SK-N-SH (cell line): ENCODE measurements at places on chromosomes 6 and 20. TPM values are rescaled to one million over a fixed set of nuclear protein-coding genes. Genes with fewer than 3 reads are reported as not detected.

Gene GGTLC1
- polyA plus RNA-seq: not detected in 2 replicates

Gene KIF6
- 0.13 and 0.18 TPM in 2 replicates for polyA plus RNA-seq

Gene ANKRD6
- polyA plus RNA-seq: 2.0 and 2.6 TPM in 2 replicates

Gene SLC12A5
- polyA plus RNA-seq: 8.5 and 19.9 TPM in 2 replicates

Gene C6orf132
- polyA plus RNA-seq: not detected in 2 replicates

Gene ZMYND8
- polyA plus RNA-seq: 20.6 and 25.3 TPM in 2 replicates

Gene OLIG3
- polyA plus RNA-seq: not detected in 2 replicates

Gene CSNK2B
- 97.3 and 101 TPM in 2 replicates for polyA plus RNA-seq

Gene KIFC1
- 29.6 and 35.9 TPM in 2 replicates for polyA plus RNA-seq

DNA sequence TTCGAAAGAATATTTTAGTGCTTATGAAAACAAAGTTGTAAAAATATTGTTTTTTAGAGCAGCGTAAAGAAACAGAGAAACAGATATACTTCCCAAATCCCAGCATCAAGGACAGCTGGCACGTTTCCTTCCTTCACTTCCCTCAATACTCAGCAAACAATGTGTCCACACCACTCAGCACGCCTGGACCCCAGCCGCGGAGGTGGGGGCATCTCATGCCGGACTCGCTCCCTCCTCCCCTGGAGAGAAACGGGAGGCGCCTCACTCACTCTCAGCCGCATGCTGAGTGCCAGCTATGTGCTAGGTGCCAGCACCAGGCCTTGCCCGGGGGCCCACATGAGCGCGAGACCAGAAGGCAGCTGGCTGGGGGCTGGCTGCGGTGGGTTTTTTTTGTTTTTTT lies 34.7 kb downstream of the SLC2A4RG start:
- peak; percentile 79 for DNase-seq
- no peaks in the 10 kb centered on the region for H3K4me1 ChIP-seq
- no peaks in the 10 kb centered on the region for H3K27me3 ChIP-seq
- H3K27ac ChIP-seq: no peak overlapping the region

DNA sequence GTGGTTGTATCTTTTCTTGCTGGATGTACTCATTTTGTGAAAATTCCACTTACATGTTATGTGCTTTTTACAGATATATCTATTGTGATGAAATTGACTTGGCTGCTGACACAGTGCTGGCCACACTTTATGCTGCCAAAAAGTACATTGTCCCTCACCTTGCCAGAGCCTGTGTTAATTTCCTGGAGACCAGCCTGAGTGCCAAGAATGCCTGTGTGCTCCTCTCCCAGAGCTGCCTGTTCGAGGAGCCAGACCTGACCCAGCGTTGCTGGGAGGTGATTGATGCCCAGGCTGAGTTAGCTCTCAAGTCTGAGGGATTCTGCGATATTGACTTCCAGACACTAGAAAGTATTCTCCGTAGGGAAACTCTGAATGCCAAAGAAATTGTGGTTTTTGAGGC lies 4.9 kb downstream of the BTBD3 start:
- H3K27ac ChIP-seq: no peak overlapping the region
- no peaks in the 10 kb centered on the region for H3K4me1 ChIP-seq
- no peaks in the 10 kb centered on the region for H3K27me3 ChIP-seq
- DNase-seq: no peak

DNA sequence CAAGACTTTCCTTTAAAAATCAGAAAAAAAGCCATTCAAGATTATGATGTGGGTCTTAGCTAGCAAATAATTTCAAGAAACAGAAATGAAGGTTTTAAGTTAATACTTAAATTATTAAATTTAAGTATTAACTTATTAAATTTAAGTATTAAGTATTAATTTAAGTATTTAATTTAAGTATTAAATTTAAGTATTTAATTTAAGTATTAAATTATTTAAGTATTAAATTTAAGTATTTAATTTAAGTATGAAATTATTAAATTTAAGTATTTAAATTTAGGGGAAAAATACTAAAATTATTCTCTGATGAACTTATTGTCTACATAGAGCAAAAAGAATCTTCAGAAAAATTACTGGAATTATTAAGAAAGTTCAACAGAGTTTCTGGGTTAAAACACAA lies 829.3 kb upstream of the FLRT3 start:
- no peaks in the 10 kb centered on the region for H3K27me3 ChIP-seq
- H3K27ac ChIP-seq: no peak overlapping the region
- no peaks in the 10 kb centered on the region; the same call in 1 of the 2 replicates for H3K4me1 ChIP-seq
- H3K4me3 ChIP-seq: no peak overlapping the region

GRCh38 chr6:127570739-127571389 lies 6.1 kb upstream of the C6orf58 start:
- no peaks in the 10 kb centered on the region for H3K4me1 ChIP-seq
- H3K4me3 ChIP-seq: no peak overlapping the region
- no peak overlapping the region for H3K27ac ChIP-seq
- no peaks in the 10 kb centered on the region for H3K27me3 ChIP-seq
- no peaks in the 10 kb centered on the region for H3K36me3 ChIP-seq

- H3K4me3 ChIP-seq: no peak overlapping the region
- no peaks in the 10 kb centered on the region for H3K4me1 ChIP-seq
- no peak for DNase-seq
- no peak overlapping the region for H3K27ac ChIP-seq
- no peaks in the 10 kb centered on the region for H3K27me3 ChIP-seq
Measured at GRCh38 chr6:110044096-110044495, 66.0 kb downstream of the GPR6 start.

- no peak for DNase-seq
- H3K27ac ChIP-seq: no peak overlapping the region
- H3K4me3 ChIP-seq: no peak overlapping the region
Measured at GRCh38 chr6:113595911-113596376, 261.2 kb upstream of the MARCKS start.

DNA sequence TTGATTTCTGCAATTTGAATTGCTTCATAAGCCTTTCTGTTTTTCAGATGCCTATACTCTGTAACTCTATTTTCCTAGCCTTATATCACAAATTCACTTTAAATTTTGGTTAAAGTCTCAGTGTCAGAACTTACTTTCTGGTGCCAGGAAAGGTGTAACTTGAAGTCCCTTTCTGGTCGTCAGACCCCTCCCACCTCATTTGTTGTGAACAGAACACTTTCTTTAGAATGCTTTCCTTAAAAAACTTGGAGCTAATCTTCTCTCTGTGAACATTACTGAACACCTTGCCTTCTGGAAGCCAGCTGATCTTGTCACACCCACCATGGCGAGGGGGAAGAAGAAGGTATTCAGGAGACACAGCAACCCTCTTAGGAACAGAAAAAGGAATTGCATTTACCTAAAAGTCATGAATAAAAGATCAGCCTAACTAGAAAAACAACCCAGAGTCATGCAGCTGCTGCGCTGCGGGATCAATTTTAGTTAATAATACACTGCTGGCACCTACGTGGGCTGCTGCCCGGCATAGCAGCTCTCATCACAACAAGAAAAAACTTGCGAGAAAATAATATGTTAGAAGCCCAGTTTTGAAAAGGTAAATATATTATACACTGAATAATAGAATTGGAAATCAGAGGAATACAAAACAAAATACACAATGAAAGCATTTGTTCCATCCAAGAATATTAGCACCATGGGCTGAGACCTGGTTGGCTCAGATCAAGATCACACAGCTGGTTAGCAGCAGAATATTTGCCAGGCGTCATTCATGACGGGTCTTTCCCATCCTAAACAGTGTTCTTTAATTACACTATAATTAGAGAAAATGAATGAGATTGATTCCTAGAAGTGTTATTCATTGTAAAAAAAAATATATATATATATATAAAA lies 5.8 kb upstream of the FAM217A start:
- H3K36me3 ChIP-seq: no peaks in the 10 kb centered on the region
- H3K27me3 ChIP-seq: no peaks in the 10 kb centered on the region
- no peak overlapping the region for H3K27ac ChIP-seq
- DNase-seq: no peak
- H3K4me3 ChIP-seq: no peak overlapping the region

GRCh38 chr20:48716086-48716485 lies 111.7 kb downstream of the PREX1 start:
- H3K27me3 ChIP-seq: no peaks in the 10 kb centered on the region
- H3K4me1 ChIP-seq: no peaks in the 10 kb centered on the region
- no peak for DNase-seq
- H3K27ac ChIP-seq: no peak overlapping the region

DNA sequence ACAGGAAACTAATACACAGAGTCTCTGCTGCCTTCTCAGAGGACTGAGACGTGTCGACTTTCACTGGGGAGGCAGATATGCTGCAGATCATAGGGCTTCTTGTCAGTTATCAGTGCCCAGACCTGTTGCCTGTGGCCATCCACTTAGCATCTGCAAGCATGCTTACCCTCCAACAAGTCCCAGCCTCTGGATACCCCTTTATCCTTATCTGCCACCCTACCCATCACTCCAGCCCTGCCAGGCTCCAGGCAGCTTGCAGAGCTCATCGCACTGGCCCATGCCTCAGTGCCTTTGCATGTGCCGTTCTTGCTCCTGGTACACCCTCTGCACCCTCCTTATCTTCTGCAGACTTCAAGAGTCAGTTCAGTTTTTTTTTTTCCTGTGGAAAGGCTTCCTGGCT lies 119.2 kb downstream of the TOX2 start:
- no peaks in the 10 kb centered on the region for H3K36me3 ChIP-seq
- H3K4me3 ChIP-seq: no peak overlapping the region
- H3K27me3 ChIP-seq: no peaks in the 10 kb centered on the region
- H3K4me1 ChIP-seq: peaks cover 48% of the 10 kb centered on the region; the same call in 1 of the 2 replicates
- H3K27ac ChIP-seq: no peak overlapping the region; the same call in 1 of the 2 replicates

- H3K4me1 ChIP-seq: no peaks in the 10 kb centered on the region; the same call in 1 of the 2 replicates
- no peak overlapping the region for H3K4me3 ChIP-seq
- no peaks in the 10 kb centered on the region for H3K27me3 ChIP-seq
- no peak overlapping the region for H3K27ac ChIP-seq
Measured at GRCh38 chr20:53223626-53224172, 251.5 kb downstream of the TSHZ2 start.

DNA sequence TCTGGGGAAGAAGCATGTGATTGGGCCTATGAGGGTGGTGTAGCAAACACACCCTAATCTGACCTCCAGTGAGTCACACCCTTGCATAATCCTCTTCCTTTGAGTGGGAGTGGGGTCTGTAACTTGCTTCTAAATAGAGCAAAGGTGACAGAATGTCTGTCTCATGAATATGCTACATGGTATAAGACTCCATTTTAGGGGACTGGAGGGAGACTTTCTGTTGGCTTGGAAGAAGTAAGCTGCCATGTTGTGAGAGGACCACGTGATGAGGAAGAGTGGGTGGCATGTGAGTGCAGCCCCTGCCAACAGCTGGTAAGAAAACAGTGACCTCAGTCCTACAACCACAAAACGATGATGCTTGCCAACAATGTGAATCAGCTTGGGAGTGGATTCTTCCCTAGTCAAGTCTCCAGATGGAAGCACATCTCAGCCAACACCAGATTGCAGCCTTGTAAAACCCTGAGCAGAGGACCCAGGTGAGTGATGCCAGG lies 3.7 kb downstream of the AK9 start:
- peaks cover 3% of the 10 kb centered on the region for H3K4me1 ChIP-seq
- DNase-seq: no peak
- H3K36me3 ChIP-seq: no peaks in the 10 kb centered on the region
- H3K4me3 ChIP-seq: no peak overlapping the region

GRCh38 chr6:131831392-131831791 lies 23.6 kb downstream of the ENPP1 start:
- H3K27ac ChIP-seq: no peak overlapping the region
- no peaks in the 10 kb centered on the region for H3K4me1 ChIP-seq
- no peaks in the 10 kb centered on the region for H3K36me3 ChIP-seq

DNA sequence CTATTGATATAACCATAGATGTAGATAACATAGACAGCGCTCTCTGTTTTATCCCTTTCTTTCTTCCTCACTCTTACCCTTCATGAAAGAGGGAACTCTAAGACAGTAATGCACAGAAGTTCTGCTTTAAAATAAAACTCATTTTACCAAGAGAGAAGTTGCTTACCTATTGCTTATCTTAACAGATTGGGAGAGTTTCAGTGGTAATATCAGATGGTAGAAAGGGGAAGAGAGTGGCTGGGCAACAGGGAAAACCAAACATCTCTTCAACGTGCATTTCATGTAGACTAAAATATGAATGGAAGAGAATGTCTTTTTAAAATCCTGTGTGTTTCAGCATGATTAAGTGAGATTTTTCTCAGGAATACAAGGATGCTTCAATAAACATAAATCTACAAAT lies 45.3 kb upstream of the SIRPG start:
- no peaks in the 10 kb centered on the region for H3K4me1 ChIP-seq
- no peaks in the 10 kb centered on the region for H3K36me3 ChIP-seq
- H3K27me3 ChIP-seq: no peaks in the 10 kb centered on the region
- no peak overlapping the region for H3K27ac ChIP-seq
- no peak for DNase-seq
- H3K4me3 ChIP-seq: no peak overlapping the region

DNA sequence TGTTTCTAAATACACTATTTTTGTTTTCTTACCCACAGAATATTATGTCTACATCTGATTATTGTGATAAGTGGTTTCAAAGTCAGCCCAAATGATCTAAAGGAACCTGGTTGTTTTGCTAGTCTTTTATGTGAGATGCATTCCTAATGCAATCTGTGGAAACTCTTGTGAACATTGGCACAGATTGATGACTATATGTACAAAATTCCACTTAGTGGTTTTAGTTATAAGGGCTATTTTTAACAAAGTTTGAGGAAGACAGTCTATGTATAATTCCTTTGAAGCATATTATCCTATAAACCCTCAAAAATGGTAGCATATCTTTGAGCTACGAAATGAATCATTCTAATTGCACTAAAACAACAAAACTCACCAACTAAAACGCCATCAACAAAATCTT lies 140.9 kb downstream of the GRIK2 start:
- H3K4me1 ChIP-seq: peaks cover 6% of the 10 kb centered on the region; the same call in 1 of the 2 replicates
- H3K36me3 ChIP-seq: no peaks in the 10 kb centered on the region
- no peaks in the 10 kb centered on the region for H3K27me3 ChIP-seq
- H3K27ac ChIP-seq: no peak overlapping the region; the same call in 1 of the 2 replicates

- no peak overlapping the region for H3K4me3 ChIP-seq
- H3K27me3 ChIP-seq: no peaks in the 10 kb centered on the region; the same call in 1 of the 2 replicates
- H3K36me3 ChIP-seq: no peaks in the 10 kb centered on the region
- H3K27ac ChIP-seq: no peak overlapping the region
Measured at GRCh38 chr20:58059260-58059544, 169.3 kb downstream of the ANKRD60 start.

DNA sequence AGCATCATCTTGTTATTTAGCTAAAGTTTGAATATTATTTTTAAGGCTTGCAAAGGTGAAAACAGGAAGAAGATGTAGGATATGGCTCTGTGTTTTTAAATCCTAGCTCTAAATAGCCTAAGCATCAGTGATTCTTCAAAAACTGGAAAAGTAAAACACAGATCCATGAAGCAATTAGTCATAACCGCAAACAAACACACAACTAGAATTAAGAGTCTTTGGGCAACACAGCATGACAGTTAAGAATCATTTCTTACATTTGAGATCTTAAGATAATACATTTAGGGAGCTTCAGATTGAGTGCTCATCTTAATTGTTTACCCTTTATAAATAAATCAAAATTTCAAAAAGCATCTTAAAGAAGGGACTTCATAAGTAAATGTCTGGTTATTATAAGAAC lies 115.8 kb upstream of the MAP7 start:
- no peak overlapping the region for H3K27ac ChIP-seq
- no peak overlapping the region for H3K4me3 ChIP-seq
- no peaks in the 10 kb centered on the region for H3K36me3 ChIP-seq
- no peak for DNase-seq
- no peaks in the 10 kb centered on the region for H3K4me1 ChIP-seq
- H3K27me3 ChIP-seq: no peaks in the 10 kb centered on the region

- no peaks in the 10 kb centered on the region for H3K4me1 ChIP-seq
- H3K36me3 ChIP-seq: no peaks in the 10 kb centered on the region
- DNase-seq: no peak
- H3K27ac ChIP-seq: no peak overlapping the region
- no peak overlapping the region for H3K4me3 ChIP-seq
Measured at GRCh38 chr6:40877362-40877761, 161.7 kb downstream of the UNC5CL start.
